Posterior vena cava (tissue), 2 donors: ENCODE measurements at places on chromosomes 2 and 18. TPM values are rescaled to one million over a fixed set of nuclear protein-coding genes. Genes with fewer than 3 reads are reported as not detected.

GRCh38 chr2:1297372-1298159, 115.7 kb upstream of the TPO start:
- no peak for DNase-seq

DNA sequence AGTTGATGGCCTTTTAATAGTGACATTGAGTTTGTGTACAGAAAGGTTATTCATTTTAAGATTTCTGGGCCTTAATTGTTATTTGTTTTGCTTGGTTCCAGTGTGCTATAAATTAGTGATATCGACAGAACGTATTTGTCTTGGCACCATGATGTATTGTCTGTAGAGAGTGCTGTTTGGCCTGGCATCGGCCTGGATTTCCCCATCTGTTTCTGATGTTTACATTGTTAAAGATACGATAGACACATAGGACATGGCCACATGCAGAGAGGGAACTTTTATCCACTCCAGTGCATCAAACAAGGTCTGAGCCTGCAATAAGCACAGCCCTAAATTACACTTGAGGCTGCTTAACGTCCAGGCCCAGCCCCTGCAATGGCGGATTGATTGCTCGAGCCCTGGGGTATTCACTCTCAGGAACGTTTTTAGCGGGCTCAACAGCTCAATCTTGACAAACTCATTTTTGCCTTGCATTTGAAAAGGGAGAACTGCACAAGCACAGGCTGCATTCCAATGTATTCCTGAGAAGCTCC, 144.7 kb downstream of the SLC4A3 start:
- no peak for DNase-seq

SAG gene
- total RNA-seq, result not detected

DNA sequence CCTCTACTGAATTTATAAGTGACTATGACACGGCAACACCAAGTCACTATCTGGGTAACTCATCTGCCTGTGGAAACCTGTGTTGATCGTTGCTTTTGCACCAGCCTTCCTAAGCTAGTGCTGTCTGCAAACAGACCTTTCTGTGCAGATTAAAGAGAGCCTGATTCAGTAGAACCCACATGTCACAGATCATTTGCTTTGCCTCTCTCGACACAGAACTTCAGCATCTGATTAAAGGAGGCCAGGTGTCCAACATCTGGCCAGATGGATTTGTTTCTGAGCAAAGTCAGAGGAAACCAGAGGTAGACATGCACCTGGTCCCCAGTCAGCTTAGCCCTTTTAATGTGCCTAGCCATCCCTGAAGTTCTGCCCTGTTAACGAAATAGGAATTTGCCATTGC, 15.0 kb upstream of the TTR start:
- no peak for DNase-seq

DNA sequence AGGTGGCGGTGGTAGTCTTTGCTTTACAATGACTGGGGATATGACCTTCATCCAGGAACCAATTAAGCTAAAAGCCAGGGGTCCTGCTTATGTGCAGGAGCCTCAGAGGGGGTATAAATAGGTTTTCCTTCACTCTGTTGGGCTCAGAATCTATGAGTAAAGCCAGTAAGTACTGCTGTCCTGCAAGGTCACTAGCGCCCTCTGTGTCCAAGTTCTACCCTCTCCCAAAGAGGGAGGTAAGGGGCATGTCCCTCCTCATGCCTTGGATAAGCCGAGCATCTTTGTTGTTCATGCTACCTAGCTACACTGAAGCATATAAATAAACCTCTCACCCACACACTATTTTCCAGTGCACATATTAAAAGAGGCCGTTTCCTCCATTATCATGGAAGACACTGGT, 79.4 kb downstream of the SPRED2 start:
- no peak for DNase-seq

- DNase-seq, result no peak
Measured at GRCh38 chr2:222057347-222058073, 241.3 kb downstream of the PAX3 start.

GRCh38 chr2:28356095-28356911, 36.4 kb upstream of the FOSL2 start:
- peak; percentile 98 for DNase-seq

ZNF396 gene
- total RNA-seq, result 1.7 TPM

DNA sequence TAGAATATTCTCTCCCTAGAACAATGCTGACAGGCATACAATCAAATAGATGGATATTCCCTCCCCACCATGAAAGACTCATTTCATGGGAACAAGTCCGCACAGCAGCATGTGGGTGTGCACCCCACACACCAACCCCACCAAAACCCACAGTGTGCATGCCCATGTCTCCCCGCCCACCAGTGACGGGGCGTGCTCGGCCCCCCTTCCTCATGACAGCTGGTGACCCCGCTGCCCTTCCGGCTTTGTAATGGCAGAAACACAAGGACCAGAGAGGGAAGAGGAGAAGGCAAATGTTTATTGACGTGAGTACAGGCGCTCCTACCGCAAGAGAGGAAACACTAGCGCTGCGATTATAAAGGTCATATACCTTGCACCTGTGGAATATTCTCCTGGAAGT, 30.8 kb upstream of the ODC1 start:
- peak; percentile 30 for DNase-seq

- peak; percentile 53 for DNase-seq
Measured at GRCh38 chr2:72982781-72983499, 65.6 kb downstream of the EMX1 start.

SCG2 gene
- total RNA-seq, result 5.4 TPM

- DNase-seq, result no peak
Measured at GRCh38 chr2:220811115-220811514, 761.0 kb downstream of the EPHA4 start.

DNA sequence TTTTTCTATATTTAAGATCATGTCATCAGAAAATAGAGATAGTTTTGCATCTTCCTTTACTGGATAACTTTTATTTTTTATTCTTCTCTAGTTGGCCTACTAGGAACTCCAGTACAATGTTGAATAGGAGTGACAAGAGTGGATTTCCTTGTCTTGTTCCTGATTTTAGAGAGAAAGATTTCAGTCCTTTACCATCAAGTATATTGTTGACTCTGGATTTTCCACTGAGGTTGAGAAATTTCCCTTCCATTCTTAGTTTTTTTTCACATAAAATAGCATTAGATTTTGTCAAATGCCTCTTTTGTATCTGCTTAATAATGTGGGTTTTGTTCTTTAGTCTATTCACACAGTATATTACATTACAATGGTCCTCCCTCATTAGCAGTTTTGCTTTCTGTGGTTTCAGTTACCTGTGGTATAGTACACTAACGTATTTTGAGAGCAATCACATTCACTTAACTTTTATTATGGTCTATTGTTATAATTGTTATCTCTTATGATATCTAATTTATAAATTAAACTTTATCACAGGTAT, 105.5 kb downstream of the THADA start:
- no peak for DNase-seq

PARD3B gene
- 37.0 TPM for total RNA-seq

FBLN7 gene
- total RNA-seq, result 15.4 TPM

GRCh38 chr2:47091118-47091517, 64.0 kb downstream of the STPG4 start:
- no peak for DNase-seq

DNA sequence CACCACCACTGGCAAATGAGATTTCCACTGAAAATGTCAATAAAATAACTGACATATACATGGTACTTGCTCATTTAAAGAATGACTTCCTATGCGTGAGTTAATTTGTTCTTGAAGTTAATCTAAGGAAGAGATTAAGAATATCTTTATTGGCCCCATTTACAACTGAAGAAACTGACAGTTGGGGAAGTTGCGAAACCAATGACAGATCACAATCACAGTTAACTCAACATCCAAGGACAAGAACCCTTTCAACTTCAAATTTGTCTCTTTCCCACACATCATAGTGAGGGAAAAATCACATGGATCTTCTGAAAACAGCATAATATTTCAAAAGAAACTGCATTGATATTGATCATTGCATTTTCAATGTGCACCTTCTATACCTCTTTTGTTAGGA, 565.4 kb downstream of the IRS1 start:
- DNase-seq, result no peak

GRCh38 chr2:216012133-216012829, 1.1 kb downstream of the MREG start:
- DNase-seq, result no peak
